ENCODE measurements at places on chromosomes 11 and 22.

DNA sequence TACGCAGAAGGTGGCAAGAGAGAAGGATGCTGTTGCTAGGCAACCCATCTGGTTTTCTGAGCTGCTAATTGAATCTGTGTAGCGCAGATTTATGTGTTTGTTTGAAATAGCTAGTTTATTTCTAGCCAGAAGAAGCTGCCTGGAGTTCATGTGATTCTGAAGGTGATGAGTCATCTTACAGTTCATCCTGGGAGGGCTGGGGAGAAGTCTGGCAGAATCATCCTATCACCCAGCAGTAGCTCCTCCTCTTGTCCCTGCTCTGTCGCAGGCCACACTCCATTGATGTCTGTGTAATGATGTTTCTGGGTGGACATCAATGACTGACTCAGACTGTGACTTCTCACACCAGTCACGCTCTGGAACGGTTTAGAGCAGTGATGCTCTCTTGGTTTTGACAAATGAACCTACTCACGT is 4.8 kb upstream of the FBXO7 start:
- DNase-seq, result no peak

- DNase-seq, result no peak
Observed at GRCh38 chr11:105158436-105158835, 18.9 kb upstream of the CARD18 start.

- DNase-seq, result no peak
Observed at GRCh38 chr22:41551877-41552582, 7.8 kb upstream of the POLR3H start.

DNA sequence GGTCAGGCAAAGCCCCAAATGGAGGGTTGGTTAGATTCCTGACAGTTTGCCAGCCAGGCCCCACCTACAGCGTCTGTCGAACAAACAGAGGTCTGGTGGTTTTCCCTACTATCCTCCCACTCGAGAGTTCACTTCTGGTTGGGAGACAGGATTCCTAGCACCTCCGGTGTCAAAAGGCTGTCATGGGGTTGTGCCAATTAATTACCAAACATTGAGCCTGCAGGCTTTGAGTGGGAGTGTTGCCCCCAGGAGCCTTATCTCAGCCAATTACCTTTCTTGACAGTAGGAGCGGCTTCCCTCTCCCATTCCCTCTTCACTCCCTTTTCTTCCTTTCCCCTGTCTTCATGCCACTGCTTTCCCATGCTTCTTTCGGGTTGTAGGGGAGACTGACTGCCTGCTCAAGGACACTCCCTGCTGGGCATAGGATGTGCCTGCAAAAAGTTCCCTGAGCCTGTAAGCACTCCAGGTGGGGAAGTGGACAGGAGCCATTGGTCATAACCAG is 4.7 kb upstream of the TTC36 start:
- no peak for DNase-seq

DNA sequence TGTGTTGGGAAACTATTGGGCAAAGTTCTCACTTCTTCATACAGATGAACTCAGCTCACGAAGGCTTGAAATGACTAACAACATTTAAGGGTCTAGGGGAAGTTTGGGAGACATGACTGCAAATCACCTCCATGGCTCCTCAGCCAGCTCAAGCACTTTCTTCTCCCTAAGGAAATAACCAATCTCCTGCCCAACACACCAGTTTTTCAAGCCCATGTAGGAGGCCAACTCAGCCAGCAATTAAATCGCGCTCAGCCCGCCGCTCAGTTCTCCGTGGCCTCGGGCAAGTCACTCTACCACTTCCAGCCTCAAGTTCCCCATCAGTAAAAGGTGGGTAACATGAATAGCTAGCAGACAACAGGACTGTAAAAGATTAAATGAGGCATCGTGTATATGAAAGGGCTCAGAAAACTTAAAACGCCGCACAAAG is 796 bp downstream of the POLDIP3 start:
- peak; percentile 49 for DNase-seq

GRCh38 chr11:83721263-83721662 is 435.1 kb upstream of the CCDC90B start:
- no peak for DNase-seq

DNA sequence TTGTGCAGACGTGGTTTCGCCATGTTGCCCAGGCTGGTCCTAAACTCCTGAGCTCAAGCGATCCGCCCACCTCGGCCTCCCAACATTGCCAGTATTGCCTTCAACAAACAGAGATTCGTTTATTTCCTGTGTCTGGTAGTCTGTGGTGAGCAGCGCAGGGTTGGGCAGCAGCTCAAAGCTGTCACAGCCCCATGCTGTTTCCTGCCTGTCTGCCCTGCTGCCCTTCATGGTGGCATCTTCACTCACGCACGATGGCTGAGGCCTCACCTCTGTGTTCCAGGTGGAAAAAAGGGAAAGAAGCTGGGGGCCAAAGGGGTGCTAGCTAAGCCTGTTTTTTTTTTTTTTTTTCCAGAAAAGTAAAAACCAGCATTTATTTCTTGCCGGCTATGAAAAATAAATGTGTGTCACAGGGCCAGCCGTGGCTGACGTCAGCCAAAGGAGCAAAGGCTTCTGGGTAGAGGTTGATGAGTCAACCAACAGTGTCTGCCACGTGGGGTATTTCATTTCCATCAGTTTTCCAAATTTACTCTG is 28.8 kb downstream of the TBC1D22A start:
- peak; percentile 79 for DNase-seq

DNA sequence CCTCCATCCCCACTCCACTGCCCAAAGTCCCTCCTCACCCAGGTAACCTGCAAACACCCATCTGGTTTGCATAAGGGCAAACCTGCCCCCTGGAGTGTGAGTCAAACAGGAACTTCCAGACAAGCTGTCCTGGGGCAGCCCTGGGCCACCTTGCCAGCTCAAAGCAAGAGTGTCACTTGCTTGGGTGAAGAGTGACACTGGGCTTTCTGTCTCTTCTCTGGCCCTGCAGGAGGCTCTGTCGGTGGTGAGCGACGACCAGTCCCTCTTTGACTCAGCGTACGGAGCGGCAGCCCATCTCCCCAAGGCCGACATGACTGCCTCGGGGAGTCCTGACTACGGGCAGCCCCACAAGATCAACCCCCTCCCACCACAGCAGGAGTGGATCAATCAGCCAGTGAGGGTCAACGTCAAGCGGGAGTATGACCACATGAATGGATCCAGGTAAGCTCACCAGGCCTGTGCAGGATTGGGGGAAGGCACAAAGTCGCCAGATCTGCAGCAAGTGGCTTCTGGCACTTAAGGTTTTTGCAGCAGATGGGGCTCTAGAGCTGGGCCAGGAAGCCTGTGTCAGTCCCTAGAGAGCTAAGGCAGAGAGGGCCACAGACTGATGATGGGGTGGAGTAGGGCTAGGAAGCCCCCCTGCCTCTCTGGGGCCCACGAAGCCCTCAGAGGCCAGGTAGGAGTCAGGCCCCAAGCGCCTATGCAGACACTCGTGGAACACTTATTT is 64.2 kb downstream of the FLI1 start:
- DNase-seq, result peak; percentile 70

- DNase-seq, result peak; percentile 73
Observed at GRCh38 chr11:2166091-2166851, 5.3 kb upstream of the INS start.

- no peak for DNase-seq
Observed at GRCh38 chr11:58992489-58992888, 53.2 kb downstream of the GLYATL1 start.

DNA sequence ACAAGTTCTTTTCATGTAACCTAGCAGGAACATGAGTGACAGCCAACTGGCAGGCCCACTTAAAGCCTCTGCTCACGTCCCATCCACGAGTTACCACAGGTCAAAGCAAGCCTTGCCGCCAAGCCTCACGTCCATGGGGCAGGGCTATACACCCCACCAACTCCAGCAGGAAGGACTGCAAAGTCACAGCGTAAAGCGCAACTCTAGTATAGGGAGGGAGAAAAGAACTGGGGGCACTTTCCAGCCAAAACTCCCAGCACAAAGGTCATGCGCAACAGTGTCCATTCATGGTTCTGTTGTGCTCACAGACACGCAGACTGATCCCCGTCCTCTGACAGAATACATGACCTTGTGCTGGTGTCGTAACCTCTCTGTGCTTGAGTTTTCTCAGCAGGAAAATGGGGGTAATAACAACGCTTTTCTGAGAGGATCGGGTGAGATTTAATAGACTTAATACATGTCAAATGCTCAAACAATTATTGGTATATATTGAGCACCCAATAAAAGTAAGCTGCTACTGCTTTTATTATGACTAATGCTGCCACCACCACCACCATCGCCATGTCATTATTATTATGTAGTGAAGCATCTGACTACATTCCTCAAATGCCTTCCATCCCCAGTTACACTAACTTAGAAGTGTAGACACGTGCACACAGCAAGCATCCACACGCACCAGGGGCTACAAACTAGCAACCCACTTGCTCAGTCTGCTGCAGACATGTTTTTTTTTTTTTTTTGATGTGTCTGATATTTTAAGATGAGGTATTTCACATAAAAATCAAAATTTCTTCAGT is 104.4 kb upstream of the PARVA start:
- DNase-seq, result no peak

DNA sequence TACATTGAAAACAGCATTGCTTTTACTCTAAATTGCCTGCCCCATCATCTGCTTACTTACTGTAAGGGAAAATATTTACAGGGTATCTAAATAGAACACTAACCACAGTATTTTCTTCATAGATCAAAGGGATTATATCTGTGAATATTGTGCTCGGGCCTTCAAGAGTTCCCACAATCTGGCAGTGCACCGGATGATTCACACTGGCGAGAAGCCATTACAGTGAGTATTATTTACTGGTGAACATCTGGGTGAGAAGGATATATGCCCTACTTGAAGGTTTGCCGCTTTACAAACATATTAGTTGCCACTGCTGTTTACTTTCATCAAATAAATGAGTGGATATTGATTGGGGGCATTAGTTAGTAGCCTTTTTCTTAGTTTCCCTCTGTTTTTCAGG is 5.9 kb upstream of the CNTF start:
- DNase-seq, result no peak

DNA sequence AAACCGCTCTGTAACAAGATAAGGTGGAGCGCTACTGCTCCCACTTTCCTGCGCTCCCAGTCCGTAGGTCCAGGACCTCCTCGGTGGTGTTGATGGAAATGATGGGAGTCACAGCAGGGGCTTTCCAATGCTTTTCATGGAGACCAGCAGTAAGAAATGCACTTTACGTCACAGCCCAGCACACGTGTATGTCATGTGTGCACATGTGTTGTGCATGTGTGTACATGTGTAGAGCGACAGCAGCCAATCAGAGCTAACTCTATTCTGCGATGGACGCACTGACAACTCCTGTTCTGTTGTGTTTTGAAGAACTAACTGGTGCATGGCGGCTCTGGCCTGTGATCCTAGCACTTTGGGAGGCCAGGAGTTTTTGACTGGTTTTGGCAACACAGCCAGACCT is 1.2 kb downstream of the CHID1 start:
- DNase-seq, result no peak

GRCh38 chr22:49853981-49854831 is 562 bp downstream of the ZBED4 start:
- DNase-seq, result no peak

DNA sequence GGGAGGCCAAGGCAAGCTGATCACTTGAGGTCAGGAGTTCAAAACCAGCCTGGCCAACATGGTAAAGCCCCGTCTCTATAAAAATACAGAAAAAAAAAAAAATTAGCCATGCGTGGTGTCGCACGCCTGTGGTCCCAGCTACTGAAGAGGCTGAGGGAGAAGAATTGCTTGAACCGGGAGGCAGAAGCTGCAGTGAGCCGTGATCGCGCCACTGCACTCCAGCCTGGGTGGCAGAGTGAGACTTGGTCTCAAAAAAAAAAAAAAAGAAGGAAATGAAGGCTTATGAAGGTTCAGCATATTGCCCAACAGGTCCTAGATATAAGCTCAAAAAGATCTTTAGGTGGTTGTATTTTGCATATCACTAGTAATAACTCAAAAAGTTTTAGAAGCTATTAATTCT is 10.2 kb downstream of the ATL3 start:
- no peak for DNase-seq

DNA sequence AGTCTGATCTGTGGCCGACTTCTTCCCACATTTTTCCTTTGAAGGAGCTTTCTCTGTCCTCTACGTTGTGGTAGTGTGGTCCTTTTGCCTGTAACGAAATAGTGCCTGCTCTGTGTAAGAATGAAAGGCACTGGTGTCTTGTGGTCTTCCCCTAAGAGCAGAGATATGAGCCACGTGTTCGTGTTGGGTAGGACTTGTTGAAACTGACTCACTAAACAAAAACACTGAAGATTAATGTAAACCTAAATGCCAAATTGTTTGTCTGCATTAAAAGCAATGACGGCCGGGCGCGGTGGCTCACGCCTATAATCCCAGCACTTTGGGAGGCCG is 10.1 kb upstream of the RPS3 start:
- no peak for DNase-seq

GRCh38 chr11:24623121-24623520 is 126.3 kb downstream of the LUZP2 start:
- no peak for DNase-seq

- no peak for DNase-seq
Observed at GRCh38 chr11:117356126-117356890, 28.7 kb downstream of the CEP164 start.

GRCh38 chr11:70528794-70529580 is 130.7 kb downstream of the CTTN start:
- DNase-seq, result no peak

- peak; percentile 54 for DNase-seq
Observed at GRCh38 chr11:40293655-40294348, 1165.7 kb downstream of the LRRC4C start.

- no peak for DNase-seq
Observed at GRCh38 chr11:119148720-119149017, 183 bp upstream of the ABCG4 start.

- DNase-seq, result no peak
Observed at GRCh38 chr11:99079576-99079975, 58.8 kb downstream of the CNTN5 start.
